ENCODE measurements at places on chromosomes 12 and 14. TPM values are rescaled to one million over a fixed set of nuclear protein-coding genes. Genes with fewer than 3 reads are reported as not detected.

DNA sequence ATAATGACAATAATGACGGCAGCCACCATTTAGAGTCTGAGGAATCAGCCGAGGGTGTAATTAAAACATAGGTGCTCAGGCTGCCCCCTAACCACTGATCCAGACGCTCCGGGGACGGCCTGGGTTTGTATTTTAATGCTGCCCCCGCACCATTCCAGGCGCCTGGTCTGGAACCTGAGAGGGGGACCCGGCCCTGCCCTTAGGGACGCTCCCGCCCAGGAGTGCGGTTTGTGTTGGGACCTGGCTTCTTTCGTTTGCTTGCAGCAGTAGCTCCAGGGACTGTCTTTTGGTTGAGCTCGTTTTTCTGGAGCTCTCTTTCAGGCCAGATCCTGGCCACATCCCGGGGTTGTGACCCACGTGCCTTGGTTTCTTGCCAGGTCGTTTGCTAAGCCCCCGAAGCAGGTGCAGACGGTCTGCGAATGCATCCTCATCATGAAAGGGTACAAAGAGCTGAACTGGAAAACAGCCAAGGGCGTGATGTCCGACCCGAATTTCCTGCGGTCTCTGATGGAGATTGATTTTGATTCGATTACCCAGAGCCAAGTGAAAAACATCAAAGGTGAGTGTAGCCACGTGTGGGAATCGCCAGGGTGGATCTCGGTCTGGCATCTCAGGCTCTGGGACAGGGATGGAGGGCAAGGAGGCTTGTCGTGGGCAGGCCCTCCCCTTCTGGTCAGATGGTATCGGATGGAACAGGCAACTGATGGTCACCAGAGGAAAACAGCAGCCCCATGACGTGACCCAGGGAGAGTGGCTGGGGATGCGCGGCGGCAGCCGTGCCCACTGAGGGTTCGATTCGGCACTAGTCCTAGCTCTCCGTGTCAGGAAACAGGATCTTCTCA is 63.5 kb downstream of the CCDC92 start:
- no peak for DNase-seq

GRCh38 chr14:85471156-85471555 is 58.8 kb upstream of the FLRT2 start:
- DNase-seq, result no peak

DNA sequence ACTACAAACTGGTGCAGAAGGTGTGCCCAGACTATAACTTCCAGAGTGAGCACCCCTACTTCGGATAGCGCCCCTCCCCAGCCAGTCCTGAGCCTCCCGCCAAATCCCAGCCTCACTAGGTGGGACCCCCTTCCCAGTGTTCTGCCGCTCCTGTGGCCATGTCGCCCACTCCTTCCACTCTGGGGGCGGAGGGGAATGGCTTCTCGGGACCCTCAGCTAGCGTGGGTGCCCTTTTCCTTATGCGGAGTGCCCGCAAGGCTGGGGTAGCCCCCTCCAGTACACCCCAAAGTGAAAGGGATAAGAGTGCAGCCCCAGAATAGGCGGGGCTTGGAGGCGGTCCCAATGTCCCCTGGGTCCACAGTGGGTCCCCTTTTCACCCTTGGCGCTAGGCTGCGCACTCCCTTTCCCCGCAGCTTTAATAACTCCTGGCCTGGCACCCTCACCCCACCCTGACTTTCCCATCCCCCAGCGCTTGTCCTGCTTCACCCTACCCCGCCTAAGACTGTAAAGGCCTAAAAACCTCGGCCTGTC is 3.8 kb upstream of the SHMT2 start:
- DNase-seq, result no peak

GRCh38 chr14:74502236-74503019 is 8.9 kb downstream of the ISCA2 start:
- DNase-seq, result no peak

GRCh38 chr14:101465795-101466448 is 95.4 kb upstream of the DIO3 start:
- no peak for DNase-seq

The ACVR1B gene
- 9.9 TPM for total RNA-seq

The POTEG gene
- total RNA-seq, result not detected

The HOXC13 gene
- total RNA-seq, result not detected

The B3GNT4 gene
- total RNA-seq, result 0.92 TPM

The TMEM119 gene
- not detected for total RNA-seq

The IQSEC3 gene
- 3.6 TPM for total RNA-seq
